ENCODE measurements at places on chromosomes 13 and 19.

GRCh38 chr13:106573284-106573846 lies 5.4 kb upstream of the ARGLU1 start:
- DNase-seq, result no peak

- no peak for DNase-seq
These were observed 1.9 kb downstream of the HNRNPA1L2 start for GRCh38 chr13:52644108-52644507.

DNA sequence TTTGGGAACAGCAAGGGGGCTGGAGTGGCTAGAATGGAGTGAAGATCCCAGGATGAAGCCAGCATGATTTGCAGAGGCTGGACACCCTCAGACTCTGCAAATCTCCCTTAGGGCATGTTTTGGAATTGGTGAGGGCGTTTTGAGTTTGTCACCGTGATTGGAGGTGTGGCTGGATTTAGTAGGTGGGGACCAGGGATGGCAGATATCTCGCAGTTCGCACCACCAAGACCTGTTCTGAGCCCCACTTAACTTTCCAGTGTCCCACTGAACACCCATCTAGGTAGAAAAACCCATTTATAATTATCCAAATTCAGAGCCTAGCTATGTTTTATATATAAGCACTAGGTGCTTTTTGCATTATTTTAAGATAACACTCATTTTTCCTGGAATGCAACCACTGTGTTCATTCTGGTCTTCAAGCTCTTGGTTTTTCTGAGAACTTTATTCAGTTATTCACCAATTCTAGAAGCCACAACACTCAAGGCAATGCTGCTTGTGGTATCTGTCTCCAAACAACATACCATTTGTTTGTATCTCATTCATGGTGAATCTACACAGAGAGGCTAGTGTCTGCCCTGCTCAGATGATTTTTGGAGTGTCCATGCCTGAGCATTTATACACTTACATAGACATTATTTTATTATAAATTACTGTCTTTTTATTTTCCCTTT lies 3.0 kb upstream of the NANOS2 start:
- no peak for DNase-seq

- no peak for DNase-seq
These were observed 3.7 kb downstream of the KASH5 start for GRCh38 chr19:49391581-49392399.

DNA sequence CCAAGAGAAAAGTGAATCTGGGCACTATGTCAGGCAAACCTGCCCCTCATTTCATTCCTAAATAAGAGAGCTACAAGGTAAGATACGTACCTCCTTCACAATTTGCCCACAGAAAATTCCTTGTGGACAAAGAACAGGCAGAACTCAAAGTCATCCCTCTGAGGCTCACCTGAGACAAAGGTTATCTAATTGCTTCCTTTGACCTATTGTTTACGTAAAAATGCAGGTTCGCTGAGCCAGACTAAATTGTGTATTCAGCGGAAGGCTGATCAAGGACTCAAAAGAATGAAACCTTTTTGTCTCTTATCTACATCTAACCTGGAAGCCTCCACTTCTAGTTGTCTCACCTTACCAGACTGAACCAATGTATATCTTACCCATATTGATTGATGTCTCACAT lies 213.3 kb downstream of the POSTN start:
- DNase-seq, result no peak

GRCh38 chr13:102724923-102725322 lies 30.1 kb upstream of the METTL21C start:
- DNase-seq, result no peak

- peak; percentile 8 for DNase-seq
These were observed 197.7 kb downstream of the ZNF737 start for GRCh38 chr19:20367811-20368294.

DNA sequence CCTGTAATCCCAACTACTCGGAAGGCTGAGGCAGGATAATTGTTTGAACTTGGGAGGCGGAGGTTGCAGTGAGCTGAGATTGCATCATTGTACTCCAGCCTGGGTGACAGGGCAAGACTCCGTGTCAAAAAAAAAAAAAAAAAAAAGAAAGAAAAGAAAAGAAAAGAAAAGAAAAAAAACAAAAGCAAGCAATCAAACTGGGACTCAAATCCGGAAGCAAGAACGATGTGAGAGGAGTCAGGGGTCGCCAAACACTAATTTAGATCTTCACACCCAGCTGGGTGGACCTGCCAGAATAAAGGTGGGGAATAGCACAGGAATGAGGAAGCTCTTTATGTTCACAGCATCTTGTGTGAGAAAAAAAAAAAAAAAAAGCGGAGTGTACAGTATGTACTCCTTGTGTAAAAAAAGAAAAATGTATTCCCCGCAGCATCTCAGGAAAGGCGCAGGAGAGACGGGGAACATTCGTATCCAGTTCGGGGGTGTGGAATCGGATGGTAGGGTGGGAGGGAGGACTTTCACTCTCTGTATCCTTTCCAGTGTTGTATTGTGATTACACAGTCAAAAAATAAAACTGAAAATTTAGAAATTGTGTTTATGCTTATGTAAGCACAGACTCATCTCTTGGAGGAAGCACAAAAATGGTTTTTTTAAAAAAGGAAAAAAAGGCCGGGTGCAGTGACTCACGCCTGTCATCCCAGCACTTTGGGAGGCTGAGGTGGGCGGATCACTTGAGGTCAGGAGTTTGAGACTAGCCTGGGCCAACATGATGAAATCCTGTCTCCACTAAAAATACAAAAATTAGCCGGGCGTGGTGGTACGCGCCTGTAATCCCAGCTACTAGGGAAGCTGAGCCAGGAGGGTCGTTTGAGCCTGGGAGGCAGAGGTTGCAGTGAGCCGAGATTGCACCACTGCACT lies 7.6 kb downstream of the DNAJB1 start:
- DNase-seq, result no peak

GRCh38 chr13:33367926-33368325 lies 82.4 kb upstream of the STARD13 start:
- DNase-seq, result no peak

GRCh38 chr13:96844616-96845015 lies 149.7 kb downstream of the OXGR1 start:
- DNase-seq, result no peak

- DNase-seq, result no peak
These were observed 453.9 kb downstream of the COG6 start for GRCh38 chr13:40109351-40109844.

GRCh38 chr13:52026246-52026626 lies 1.7 kb downstream of the UTP14C start:
- DNase-seq, result no peak

DNA sequence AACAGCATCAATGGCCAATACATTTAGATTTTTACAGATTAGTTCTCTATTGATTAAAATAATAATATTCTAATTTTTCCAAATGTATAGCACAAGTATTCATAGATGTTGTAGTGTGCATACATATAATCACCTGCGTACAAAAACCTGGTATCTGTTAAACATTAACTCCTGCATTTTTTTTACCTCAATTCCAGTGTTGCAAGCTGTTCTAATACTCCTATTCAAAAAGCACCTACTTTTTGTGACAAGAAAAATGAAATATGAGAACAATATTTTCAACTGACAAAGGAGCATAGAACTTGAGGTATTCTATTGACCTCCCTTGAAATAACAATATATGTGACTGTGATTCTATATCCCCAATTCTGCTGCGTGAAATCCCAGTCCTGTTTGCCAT lies 422.9 kb upstream of the PCDH20 start:
- DNase-seq, result no peak

- DNase-seq, result no peak
These were observed 13.9 kb downstream of the TTYH1 start for GRCh38 chr19:54429176-54429495.

DNA sequence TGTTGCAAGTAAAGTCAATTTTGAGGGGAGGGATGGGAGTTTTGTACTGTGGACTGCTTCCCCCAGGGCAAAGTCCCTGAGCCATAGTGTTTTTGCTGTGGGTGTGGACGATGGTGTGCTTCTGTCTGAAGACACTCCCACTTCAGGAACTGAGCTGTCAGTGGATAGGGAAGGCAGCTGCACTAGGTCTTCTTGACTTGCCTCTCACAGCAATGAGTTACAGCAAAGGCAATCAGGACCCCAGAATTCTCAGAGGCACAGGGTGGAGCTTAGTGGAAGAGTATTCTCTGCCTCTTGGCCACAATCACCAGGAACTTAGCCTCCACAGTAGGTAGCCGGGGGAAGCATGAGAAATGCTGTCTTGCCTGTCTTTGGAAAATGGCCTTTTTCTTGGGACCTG lies 1416.6 kb upstream of the MIR17HG start:
- DNase-seq, result no peak

DNA sequence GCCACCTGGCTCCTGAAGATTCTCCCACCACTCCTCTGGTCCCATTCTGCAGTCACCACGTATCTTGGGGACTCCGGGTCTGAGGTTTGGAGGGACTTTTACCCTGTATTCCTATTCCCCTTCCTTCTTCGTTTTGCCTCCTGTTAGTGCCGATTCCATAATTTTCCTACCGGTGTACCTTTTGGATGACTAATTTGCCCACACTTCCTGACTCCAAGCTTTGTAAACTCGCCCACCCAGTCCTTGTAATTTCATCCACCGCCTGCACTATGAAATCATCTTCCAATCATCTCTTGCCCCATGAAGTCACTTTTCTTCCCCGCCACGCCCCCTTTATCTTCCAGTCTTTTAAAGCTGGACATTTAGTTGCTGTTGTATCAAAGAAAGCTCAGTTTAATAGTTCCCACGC lies 572 bp downstream of the UCHL3 start:
- no peak for DNase-seq

DNA sequence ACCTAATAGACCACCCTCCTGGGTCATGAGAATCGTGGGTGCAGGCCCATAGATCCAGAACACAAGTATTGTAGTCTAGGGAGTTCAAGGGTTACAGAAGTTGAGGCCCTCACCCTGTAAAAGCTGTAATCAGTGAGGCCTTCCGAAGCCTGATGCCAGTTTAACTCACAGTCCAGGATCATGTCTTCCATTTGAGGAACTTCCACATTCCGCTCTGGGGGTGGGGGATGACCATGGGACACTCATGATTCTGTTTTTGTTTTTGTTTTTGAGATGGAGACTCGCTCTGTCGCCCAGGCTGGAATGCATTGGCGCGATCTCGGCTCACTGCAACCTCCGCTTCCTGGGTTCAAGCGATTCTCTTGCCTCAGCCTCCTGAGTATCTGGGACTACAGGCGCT lies 1.7 kb upstream of the RASIP1 start:
- DNase-seq, result no peak

- DNase-seq, result no peak
These were observed 9.2 kb downstream of the PAN3 start for GRCh38 chr13:28147495-28147894.

DNA sequence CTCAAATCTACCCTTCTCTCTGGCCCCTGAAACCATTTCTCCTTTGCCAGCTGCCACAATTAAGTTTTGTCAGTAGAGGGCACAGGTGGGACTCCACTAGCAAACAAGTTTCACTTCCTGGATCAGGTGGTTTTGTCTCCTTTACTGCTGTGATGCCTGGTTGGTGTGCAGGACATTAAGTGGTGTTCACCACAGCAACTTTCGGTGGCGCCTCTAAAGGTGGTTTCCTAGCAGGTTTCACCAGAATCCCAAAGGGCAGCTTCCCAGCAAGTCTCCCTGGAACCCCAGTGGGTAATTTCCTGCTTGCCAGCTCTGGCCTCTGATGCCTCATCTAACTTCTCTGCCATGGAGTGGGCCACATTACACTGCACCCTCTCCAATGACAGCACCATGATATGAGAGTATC lies 16.6 kb downstream of the MED4 start:
- no peak for DNase-seq

DNA sequence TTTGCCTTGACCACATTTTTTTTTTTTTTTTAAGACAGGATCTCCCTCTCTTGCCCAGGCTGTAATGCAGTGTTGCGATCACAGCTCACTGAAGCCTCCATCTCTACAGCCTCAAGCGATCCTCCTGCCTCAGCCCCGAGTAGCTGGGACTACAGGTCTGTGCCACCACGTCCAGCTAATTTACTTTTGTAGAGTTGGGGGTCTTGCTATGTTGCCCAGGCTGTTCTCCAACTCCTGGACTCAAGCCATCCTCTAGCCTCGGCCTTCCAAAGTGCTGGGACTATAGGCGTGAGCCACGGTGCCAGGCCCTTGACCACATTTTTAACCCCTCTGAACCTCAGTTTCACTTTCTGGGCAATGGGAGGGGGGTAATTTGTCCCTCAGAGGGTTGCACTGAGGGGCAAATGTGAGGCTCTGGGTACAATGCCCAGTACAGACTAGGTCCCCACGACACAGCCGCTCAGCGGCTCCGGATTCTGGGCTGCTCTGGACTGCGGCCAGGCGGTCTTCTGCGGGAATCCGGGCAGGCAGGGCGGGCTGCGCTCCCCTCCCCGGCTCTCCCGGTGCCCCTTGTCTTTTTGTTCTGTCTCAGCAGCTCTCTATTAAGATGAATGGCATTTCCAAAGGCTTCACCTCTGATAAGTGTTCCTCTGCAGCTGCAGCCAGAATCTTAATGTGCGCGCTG lies 3.8 kb upstream of the ALOX5AP start:
- no peak for DNase-seq

DNA sequence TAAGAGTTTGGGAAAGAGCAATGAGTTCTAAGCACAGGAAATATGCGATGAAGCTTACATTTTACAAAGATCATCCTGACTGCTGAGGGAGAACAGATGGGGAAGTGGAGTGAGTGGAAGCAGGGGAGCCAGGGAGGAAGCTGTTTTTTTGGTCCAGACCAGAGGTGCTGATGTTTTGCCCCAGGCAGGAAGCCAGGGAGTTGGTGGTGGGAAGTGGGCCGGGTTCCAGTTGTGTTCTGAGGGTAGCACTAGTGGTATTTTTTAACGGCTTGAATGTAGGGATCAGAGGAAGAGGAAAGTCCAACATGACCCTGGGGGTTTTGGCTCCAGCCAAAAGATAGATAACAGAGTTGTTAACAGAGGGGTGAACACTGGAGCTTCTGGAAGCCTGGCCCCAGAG lies 20.7 kb upstream of the OLFM4 start:
- DNase-seq, result no peak

- DNase-seq, result no peak
These were observed 121.7 kb downstream of the POSTN start for GRCh38 chr13:37476874-37477273.

- DNase-seq, result no peak
These were observed 60.5 kb downstream of the CELF5 start for GRCh38 chr19:3284759-3285646.

- DNase-seq, result no peak
These were observed 120.1 kb downstream of the KCTD15 start for GRCh38 chr19:33916792-33917191.

DNA sequence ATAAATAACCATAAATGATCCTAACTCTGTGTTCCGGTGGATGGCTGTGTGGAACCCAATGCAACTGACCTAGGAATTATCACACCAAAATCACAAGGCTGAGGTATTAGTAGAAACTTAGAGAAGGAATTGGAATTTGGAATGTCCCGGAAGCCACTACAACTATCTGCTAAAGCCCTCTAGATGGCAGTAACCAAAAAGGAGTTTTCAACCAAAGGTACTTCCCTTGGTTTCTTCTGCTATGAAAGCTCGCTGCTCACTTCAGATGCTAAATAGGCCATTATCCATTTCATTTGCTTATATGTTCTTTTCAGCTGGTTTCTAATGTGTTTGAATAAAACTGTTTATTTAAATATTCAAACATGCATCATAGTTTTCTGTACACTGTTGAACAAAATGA lies 1589.1 kb upstream of the SPRY2 start:
- DNase-seq, result no peak

GRCh38 chr13:50594276-50595051 lies 249.0 kb downstream of the DLEU7 start:
- peak; percentile 43 for DNase-seq

- DNase-seq, result no peak
These were observed 110.9 kb upstream of the CSNK1A1L start for GRCh38 chr13:37216331-37216730.

- no peak for DNase-seq
These were observed 51.7 kb upstream of the KPNA3 start for GRCh38 chr13:49844181-49844580.

GRCh38 chr19:31500197-31500830 lies 151.1 kb upstream of the TSHZ3 start:
- no peak for DNase-seq
